Skeletal muscle tissue (tissue), 5 donors: ENCODE measurements at places on chromosomes 11 and 22. TPM values are rescaled to one million over a fixed set of nuclear protein-coding genes. Genes with fewer than 3 reads are reported as not detected.

LINC01488 gene
- not detected for total RNA-seq

OR51B2 gene
- total RNA-seq, result not detected

PLAAT4 gene
- 6.3 TPM for total RNA-seq

BATF2 gene
- 0.52 TPM for total RNA-seq

RCOR2 gene
- 4.2 TPM for total RNA-seq

GTPBP1 gene
- total RNA-seq, result 19.3 TPM

DDIAS gene
- total RNA-seq, result 1.6 TPM

MS4A3 gene
- 6.8 TPM for total RNA-seq

MMP8 gene
- total RNA-seq, result 1.6 TPM

CDC42EP1 gene
- 6.3 TPM for total RNA-seq

OR2D2 gene
- not detected for total RNA-seq

SSTR3 gene
- not detected for total RNA-seq

RFPL3 gene
- not detected for total RNA-seq

LPXN gene
- 4.2 TPM for total RNA-seq

PMM1 gene
- 10.4 TPM for total RNA-seq

GRM5 gene
- not detected for total RNA-seq

SYT12 gene
- total RNA-seq, result not detected

SYT7 gene
- total RNA-seq, result 1.6 TPM

OR2AG1 gene
- total RNA-seq, result not detected

SCARF2 gene
- total RNA-seq, result 7.8 TPM

DERL3 gene
- 1.0 TPM for total RNA-seq

CRYBB3 gene
- not detected for total RNA-seq

HPS4 gene
- total RNA-seq, result 20.9 TPM

IRAG1 gene
- 2.6 TPM for total RNA-seq

RAB3IL1 gene
- 9.4 TPM for total RNA-seq

PRAME gene
- not detected for total RNA-seq

FREY1 gene
- 1.6 TPM for total RNA-seq

SLC22A9 gene
- not detected for total RNA-seq

PLEKHB1 gene
- total RNA-seq, result 1.0 TPM

KDELR3 gene
- total RNA-seq, result 32.9 TPM

PRSS23 gene
- 18.3 TPM for total RNA-seq

C22orf31 gene
- total RNA-seq, result 1.6 TPM

APOL5 gene
- total RNA-seq, result 1.6 TPM

TRPM5 gene
- under 0.01 TPM for total RNA-seq

SRSF8 gene
- total RNA-seq, result 11.5 TPM

GAS2 gene
- 42.8 TPM for total RNA-seq

GPHA2 gene
- total RNA-seq, result not detected

NCR3LG1 gene
- total RNA-seq, result 0.52 TPM

NXPE2 gene
- total RNA-seq, result 0.52 TPM

HBB gene
- total RNA-seq, result 3,814 TPM

BTG4 gene
- total RNA-seq, result not detected

EEF1G gene
- total RNA-seq, result 2,520 TPM

HEPN1 gene
- total RNA-seq, result not detected

SLC35C1 gene
- total RNA-seq, result 2.6 TPM

IGSF9B gene
- total RNA-seq, result 4.7 TPM

SYT9 gene
- 0.52 TPM for total RNA-seq

KRTAP5-1 gene
- total RNA-seq, result not detected

CFAP300 gene
- 5.2 TPM for total RNA-seq

SLC7A4 gene
- total RNA-seq, result 1.6 TPM

OR2AG2 gene
- total RNA-seq, result not detected

MIOX gene
- total RNA-seq, result not detected

OR8D4 gene
- total RNA-seq, result under 0.01 TPM

HEPHL1 gene
- under 0.01 TPM for total RNA-seq

APOBEC3F gene
- total RNA-seq, result 1.0 TPM

CHRDL2 gene
- 0.52 TPM for total RNA-seq

KLHL35 gene
- total RNA-seq, result 4.7 TPM

IGF2 gene
- total RNA-seq, result 711 TPM
